Pulmonary artery endothelial cell (primary cell): ENCODE measurements at places on chromosomes 6 and 20. TPM values are rescaled to one million over a fixed set of nuclear protein-coding genes. Genes with fewer than 3 reads are reported as not detected.

GRCh38 chr6:150195996-150196417, 53.2 kb downstream of the PPP1R14C start:
- DNase-seq: no peak

DNA sequence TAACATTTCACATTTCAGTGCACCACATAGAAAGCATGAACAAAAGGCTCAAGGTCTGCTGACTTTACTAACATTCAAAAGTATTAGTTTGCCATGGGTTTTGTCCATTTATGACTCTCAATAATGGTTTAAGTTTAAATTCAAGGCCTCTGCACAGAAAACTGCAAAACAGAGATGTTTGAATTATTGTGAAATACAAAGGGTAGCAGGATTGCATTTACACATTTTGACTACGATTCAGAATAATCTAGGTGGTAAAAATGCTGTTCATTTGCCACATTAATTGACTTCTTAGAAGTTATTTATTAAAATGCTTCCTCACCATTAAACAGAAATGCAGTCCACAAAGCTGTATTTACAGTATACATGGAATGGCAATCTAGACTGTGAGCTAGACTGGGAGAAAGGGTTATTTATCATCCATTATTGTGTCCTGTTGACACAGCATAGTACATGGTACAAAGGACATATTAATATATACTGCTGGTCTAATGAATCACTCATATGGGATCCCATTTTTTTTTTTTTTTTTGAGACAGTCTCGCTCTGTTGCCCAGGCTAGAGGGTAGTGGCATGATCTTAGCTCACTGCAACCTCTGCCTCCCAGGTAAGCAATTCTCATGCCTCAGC, 18.0 kb downstream of the USP49 start:
- DNase-seq: no peak

DNA sequence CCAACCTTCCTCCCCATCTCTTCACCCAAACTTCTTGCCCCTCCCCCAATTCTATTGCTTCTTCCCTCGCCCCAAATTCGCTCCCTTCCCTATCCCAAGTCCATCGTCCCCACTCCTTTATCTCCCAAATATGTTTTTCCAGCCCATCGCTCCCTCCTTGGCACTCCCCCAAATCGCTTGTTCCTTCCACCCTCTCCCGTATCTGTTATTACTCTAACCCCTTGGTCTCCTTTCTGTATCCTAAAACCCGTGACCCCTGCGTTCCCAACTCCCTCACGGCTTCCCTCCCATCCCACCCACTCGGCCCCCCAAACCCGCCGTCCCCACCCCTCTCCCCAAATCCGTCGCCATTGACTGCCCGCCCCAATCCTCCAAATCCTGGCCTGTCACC, 584 bp downstream of the MTCH1 start:
- no peak for DNase-seq

DNA sequence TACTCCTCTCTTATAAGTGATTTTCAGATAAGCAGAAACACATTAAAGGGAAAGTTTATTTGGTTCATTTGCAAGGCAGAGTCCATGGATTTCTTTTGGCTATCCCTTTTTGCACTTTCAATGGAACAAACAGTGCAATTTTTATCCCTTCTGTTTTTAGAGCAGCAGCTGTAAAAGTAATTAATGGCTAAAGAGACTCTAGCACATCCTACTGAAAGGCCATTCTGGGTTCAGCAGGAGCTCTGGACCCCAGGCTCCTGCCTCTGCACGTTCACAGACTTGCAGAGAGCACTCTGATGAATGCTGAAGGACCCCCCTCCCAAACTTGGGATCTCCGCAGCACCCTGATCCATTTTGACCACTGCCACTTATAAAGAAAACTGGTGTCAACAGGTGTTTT, 40.3 kb upstream of the PDE7B start:
- DNase-seq: no peak

DNA sequence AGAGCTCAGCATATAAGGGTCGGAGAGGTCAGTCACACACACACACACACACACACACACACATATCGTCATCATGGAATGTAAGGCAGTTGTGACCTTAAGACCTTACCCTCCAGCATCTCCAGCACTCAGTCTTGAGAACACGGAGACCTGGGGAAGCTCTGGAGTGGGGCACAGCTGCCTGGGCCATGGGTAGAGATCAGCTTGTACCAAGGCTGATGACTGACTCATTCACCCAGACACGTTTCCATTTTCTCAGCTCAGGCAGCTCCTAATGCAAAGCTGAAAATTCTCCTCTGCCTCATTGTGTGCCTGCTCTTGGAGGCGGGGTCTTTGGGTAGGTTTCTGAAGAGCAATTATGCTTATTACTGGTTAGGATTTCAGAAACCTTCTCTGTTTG, 38.3 kb upstream of the PDYN start:
- no peak for DNase-seq

DNA sequence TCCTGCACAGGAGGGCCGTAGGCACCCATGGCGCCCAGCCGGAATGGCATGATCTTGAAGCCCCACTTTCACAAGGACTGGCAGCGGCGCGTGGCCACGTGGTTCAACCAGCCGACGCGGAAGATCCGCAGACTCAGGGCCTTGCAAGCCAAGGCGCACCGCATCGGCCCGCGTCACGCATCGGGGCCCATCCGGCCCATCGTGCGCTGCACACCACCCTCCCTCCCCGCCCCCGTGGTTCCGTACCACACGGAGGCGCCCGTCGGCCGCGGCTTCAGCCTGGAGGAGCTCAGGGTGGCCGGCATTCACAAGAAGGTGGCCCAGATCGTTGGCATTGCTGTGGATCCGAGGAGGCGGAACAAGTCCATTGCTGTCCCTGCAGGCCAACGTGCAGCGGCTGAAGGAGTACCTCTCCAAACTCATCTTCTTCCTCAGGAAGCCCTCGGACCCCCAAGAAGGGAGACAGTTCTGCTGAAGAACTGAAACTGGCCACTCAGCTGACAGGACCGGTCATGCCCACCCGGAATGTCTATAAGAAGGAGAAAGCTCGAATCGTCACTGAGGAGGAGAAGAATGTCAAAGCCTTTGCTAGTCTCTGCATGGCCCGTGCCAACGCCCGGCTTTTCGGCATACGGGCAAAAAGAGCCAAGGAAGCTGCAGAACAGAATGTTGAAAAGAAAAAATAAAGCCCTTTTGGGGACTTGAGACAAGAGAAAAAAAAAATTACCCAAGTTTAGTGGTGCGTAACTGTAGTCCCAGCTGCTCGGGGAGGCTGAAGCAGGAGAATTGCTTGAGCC, 9.9 kb upstream of the NCOA5 start:
- no peak for DNase-seq

GRCh38 chr6:142860498-142860897, 84.5 kb downstream of the HIVEP2 start:
- DNase-seq: no peak

- DNase-seq: peak; percentile 24
These were observed 176.6 kb upstream of the PTPRK start for GRCh38 chr6:128696691-128697689.

The BMP2 gene
- total RNA-seq: 16.1 and 24.2 TPM in 2 replicates

The C2 gene
- total RNA-seq: not detected in 2 replicates

The CRISP2 gene
- total RNA-seq: not detected in 2 replicates

The RPS10 gene
- 1,161 and 1,833 TPM in 2 replicates for total RNA-seq

The UNC93A gene
- not detected in 2 replicates for total RNA-seq

The SIGLEC1 gene
- not detected in 2 replicates for total RNA-seq
